RPMI7951 (cell line): ENCODE measurements at places on chromosomes 16 and 17.

DNA sequence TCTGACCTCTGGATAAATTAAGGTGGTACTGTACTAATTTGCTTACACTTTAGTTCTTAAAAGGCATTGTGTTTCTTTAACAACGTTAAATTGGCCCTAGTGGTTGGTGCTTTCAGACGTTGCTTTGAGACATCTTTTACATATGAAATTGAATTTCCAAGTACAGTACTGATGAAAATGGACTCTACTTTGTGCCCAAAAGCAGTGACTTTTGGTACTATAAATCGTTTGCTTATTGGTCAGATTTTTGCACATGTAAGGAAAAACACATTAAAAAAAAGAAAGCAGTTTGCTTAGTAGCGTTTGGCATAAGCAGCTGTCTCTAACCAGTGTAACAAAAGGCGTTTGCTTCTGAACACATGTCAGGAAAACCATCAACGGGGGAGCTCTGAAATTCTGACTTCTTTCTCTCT, 139.6 kb downstream of the CDK5R1 start:
- DNase-seq = no peak

DNA sequence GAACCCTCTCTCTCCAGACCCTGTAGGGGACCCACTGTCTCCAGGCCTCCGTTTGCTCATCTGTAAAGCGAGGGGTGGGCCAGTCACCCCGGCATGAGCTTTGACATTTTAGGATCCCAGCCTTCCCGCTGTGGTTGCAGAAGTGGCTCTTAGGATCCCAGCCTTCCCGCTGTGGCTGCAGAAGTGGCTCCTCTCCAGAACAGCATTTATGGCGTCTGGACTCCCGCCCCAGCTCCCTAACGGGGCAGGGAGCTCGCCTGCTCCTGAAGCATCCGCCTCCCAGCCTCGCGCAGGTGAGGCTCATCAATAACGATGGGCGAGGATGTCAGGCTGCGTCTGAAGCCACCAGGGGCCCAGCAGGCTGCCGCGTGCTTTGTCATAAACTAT, 222.3 kb upstream of the TNRC6C start:
- DNase-seq = no peak

- DNase-seq = peak; percentile 46
Observed at GRCh38 chr17:34584805-34585416, 5.5 kb downstream of the TMEM132E start.

DNA sequence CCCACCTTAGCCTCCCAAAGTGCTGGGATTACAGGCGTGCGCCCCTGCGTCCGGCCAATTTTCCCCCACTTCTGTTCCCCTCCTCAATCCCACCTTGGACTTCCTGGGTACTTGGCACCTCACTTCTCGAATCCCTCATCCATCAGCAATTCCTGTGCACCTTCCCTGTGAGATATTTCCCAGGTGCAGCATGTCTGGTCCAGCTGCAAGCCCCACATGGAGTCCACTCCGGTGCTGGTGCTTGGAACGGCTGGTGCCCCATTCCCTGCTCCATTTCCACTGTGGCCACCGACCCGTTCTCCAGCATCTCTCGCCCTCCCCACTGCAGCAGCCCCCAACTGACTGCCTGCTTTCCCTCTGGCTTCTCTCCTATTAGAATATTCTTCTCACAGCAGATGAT, 35.3 kb downstream of the NOL11 start:
- DNase-seq = no peak

DNA sequence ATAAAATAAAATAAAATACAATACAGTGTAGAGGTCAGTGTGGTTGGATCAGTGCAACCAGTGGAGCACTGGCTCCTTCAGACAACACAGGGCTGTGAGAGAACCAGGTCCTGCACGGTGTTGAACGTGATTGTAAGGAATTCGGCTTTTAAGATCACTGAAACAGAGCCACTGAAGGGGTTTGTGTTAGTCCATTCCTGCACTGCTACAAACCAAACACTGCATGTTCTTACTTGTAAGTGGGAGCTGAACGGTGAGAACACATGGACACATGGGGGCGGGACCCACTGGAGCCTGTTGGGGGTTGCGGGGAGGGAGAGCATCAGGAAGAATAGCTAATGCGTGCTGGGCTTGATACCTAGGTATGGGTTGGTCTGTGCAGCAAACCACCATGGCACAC, 193.2 kb upstream of the AXIN2 start:
- DNase-seq = no peak

GRCh38 chr17:45861165-45861564, 16.5 kb downstream of the SPPL2C start:
- no peak for DNase-seq

GRCh38 chr16:55152875-55153390, 171.1 kb upstream of the IRX6 start:
- no peak for DNase-seq

DNA sequence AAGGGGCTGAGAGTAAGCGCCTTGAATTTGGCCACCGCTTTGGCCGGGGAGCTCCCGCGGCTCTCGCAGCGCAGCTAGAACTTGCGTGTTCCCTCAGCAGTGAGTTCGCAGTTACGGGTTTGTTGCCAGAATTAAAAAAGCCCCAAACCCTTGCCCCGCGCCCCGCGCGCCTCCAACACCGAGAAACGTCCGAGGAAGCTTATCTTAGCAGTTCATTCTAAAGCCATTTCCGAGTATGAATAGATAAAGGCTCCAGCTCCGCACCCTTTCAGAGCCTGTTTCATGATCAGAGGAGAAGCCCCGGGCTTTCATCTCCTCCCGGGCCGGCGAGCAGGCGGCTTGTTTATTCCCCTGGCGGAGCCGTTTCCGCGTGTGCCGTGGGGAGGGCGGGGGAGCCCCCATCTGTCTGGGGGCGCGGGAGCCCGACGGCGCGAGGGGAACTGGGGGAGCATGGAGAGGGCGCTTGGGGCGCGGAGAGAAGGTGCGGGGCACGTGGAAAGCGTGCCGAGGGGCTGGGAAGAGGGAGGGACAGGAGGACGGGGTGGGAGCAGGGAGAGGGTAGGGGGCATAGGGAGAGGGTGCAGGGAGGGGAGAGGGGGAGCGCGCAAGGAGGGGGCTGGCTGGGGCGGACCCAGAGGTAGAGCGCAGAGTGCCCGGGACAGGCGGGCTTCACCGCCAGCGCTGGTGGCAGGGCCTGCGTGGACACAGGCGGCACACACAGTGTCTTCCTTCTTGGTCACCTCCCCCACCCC, 9.9 kb downstream of the TBX4 start:
- no peak for DNase-seq

GRCh38 chr16:2296661-2297505, 29.0 kb upstream of the RNPS1 start:
- peak; percentile 56 for DNase-seq

GRCh38 chr17:32515677-32516383, 29.0 kb downstream of the CDK5R1 start:
- no peak for DNase-seq

DNA sequence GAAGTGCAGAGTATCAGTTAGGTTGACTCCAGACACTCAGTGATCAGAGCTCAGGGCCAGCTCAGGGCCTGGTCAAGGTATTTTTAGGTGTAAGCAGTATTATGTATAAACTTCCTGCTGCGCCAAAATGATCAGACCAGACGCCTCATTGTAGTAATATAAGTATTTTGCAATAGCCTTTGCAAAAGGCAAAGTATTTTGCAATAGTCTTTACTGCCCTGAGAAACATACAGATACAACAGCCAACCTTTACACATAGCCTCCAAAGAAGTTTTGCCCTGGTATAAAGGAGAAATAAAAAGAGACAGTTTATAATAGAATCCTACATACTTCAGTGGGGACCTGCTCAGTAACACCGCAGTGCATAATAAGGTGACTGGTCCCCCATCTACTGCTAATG, 333.0 kb upstream of the EEF2KMT start:
- no peak for DNase-seq

- no peak for DNase-seq
Observed at GRCh38 chr17:58289869-58290268, 9.1 kb upstream of the MPO start.
